NCI-H69 (cell line): ENCODE measurements at places on chromosomes 7 and 10.
A peak's percentile ranks its signal among the peaks of the same experiment; 100 is the strongest.

DNA sequence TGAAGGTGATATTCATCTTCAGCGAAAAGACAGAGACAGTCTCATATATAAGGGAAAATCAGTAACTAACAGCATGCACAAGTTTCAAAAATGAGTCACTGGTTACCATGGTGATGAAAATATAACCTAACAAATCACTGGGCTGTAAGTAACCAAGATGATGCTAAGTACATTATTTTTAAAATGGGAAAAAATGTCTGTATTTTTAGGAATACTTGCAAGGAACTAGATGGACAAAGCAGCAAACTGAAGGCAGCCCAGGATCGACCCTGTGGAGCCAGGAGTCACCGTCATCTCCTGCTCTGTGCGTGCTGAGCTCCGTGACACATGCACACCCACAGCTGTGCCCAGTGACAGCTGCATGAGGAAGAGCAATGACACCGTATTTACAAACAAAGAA is 137.3 kb downstream of the ELMO1 start:
- no peak for DNase-seq

- DNase-seq: no peak
These were observed 20.9 kb downstream of the METTL2B start for GRCh38 chr7:128497405-128497804.

DNA sequence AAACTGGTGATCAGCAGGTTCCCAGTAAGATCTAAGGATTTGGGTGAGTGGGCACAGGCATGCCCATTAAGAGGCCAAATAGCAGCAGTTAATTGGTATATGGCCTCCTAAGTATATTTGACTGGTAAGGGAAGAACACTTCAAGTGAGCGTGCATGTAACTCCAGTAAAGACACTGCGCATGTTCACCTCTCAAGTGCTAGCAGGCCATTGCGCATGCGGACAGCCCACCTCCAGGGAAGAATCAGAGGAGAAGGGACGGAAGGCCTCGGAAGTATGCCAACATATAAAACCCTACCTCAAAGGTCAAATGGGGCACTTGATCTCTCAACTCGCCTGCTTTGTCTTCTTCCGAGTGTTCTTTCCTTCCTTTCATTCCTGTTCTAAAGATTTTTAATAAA is 118.0 kb downstream of the ARL5B start:
- no peak for DNase-seq

- peak; percentile 99 for DNase-seq
These were observed at the start of gene ZNF789 for GRCh38 chr7:99472561-99473314. Gene ZNF789 (plus strand): TSS chr7:99472890. CDS start chr7:99476457, 3,567 bp downstream.

- DNase-seq: no peak
These were observed 2.9 kb upstream of the ARHGAP21 start for GRCh38 chr10:24726626-24727025.

GRCh38 chr10:8035006-8035640 is 19.4 kb upstream of the GATA3 start:
- DNase-seq: peak; percentile 32

- no peak for DNase-seq
These were observed 83.8 kb downstream of the EBLN1 start for GRCh38 chr10:22133749-22134624.

- DNase-seq: no peak
These were observed 256.6 kb upstream of the GLI3 start for GRCh38 chr7:42493436-42494198.

DNA sequence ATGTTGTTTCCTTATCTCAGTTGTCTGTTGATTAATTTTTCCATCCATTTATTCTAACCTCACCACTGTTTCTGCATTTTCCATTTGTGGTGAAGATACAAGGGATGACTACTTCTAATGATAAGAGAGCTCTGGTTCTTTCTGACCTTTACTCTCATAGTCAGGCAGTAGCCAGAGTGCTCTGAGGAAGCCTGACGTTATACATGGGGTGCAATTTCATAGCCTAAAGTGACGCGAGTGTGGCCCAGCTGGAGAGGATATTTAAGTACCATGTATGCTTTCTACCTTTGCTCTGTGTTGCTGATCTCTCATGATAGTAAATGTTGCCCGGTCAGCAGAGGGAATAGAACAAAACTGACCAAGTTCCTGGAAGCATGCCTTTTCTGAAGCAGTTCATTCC is 33.9 kb upstream of the CYCS start:
- no peak for DNase-seq

DNA sequence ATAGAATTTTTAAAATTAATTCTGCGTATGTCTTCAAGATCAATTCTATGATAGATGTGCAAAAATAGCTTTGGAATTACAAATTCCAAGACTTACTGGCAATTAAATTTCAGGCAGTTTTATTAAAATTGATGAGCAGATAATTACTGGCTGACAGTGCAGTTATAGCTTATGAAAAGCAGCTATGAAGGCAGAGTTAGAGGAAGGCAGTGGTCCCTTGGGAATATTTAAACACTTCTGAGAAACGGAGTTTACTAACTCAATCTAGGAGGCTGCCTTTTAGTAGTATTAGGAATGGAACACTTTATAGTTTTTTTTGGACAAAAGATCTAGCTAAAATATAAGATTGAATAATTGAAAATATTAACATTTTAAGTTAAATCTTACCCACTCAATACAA is 70.8 kb downstream of the CFTR start:
- peak; percentile 6 for DNase-seq

DNA sequence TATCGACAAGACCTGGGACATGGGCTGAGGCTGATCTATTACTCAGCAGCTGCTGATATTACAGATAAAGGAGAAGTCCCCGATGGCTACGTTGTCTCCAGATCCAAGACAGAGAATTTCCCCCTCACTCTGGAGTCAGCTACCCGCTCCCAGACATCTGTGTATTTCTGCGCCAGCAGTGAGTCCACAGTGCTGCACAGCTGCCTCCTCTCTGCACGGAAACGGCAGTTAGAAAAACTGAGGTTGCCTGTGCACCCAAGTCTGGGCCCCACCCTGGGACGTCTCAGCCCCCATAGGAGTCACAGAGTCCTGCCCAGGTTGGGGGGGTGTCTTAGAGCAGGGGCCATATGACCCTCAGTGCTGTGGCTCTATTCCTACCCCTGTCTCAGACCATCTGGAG is 167.4 kb upstream of the PRSS58 start:
- no peak for DNase-seq

DNA sequence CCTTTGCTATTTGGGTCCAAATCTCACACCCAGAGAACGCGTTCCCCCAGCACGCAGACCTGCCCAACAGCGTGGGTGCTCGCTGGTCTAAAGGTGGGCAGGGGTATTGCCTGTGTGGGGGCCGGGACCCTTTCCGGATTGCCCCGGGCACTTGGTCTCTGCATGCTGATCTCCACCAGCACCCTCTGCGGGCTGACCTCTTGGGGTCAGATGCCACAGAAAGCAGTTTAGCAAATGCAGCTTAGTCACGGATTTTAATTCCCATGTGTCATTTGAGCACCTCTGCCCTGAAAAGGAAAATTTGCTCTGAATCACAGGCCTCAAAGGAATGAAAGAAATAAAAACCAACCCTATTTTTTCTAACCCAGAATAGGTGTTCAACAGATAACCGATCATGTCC is 46.7 kb downstream of the PKD1L1 start:
- DNase-seq: no peak

GRCh38 chr7:74418076-74418475 is 35.6 kb upstream of the GTF2IRD1 start:
- no peak for DNase-seq

GRCh38 chr7:99422186-99422585 is 13.4 kb downstream of the BUD31 start:
- peak; percentile 35 for DNase-seq

DNA sequence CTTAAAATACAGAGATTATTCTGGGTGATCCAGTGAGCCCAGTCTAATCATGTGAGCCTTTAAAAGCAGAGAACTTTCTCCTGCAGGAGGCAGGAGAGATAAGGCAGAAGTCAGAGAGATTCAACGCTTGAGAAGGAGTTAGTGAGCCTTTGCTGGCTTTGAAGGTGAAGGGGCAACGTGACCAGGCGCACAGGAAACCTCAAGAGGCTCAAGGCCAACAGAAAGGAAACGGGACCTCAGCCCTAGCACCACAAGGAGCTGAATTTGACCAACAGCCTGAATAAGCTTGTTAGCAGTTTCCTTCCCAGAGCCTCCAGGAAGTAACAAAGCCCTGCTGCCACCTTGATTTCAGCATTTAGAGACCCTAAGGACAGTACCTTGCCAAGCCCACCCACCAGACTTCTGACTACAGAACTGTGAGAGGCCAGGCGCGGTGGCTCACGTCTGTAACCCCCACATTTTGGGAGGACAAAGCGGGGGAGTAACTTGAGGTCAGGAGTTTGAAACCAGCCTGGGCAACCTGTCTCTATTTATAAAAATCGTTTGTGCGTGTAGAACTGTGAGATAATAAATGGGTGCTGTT is 87.3 kb upstream of the KAT6B start:
- DNase-seq: no peak

DNA sequence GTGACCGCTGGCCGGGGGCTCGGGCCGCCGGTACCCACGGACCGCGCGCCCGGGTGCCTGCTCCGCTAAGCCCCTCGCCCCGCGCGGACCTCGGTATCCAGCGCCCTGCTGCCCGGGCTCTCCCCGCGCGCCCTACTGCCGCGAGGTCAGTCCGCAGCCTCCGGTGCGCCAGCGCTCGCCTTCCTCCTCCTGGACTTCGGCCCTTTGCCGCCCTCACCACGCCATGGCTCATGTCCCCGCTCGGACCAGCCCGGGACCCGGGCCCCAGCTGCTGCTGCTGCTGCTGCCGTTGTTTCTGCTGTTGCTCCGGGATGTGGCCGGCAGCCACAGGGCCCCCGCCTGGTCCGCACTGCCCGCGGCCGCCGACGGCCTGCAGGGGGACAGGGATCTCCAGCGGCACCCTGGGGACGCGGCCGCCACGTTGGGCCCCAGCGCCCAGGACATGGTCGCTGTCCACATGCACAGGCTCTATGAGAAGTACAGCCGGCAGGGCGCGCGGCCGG is 483 bp downstream of the GDF10 start:
- DNase-seq: no peak

DNA sequence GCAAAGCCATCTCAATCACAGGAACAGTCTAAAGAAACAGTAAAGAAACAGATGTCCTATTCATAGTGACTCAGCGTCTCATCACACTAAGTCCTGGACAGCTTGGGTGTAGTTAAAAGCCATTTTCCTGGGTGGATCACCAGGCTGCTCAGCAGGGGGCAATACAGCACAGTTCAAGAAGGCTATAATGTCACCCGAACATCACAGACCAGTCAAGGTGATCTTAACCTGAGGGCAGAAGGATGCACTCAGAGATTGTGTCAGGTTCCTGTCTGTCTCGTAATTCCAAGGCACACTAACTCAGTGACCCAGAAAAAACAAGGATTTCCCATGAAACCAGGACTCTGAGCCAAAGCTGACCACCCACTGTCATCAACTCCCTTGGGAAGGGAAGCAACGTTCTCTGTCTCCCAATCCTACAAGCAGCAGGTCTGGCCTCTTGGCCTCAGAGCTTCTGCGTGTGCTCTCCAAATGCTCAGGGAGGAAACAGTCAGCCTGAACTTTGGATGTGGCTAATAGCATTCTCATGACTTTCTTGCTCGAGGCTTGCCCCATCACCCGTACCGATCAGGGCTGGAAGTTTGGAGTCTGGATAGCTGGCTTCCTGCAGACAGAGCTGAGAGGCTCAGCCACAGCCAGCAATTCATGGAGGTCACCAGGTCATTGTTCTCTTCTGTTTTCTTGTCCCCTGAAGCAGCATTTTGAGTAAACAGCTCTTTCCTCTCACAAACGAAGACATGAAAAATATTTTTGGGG is 90.4 kb upstream of the FAM171A1 start:
- DNase-seq: no peak

- peak; percentile 34 for DNase-seq
These were observed 470.7 kb downstream of the DNAJB6 start for GRCh38 chr7:157807510-157807909.

DNA sequence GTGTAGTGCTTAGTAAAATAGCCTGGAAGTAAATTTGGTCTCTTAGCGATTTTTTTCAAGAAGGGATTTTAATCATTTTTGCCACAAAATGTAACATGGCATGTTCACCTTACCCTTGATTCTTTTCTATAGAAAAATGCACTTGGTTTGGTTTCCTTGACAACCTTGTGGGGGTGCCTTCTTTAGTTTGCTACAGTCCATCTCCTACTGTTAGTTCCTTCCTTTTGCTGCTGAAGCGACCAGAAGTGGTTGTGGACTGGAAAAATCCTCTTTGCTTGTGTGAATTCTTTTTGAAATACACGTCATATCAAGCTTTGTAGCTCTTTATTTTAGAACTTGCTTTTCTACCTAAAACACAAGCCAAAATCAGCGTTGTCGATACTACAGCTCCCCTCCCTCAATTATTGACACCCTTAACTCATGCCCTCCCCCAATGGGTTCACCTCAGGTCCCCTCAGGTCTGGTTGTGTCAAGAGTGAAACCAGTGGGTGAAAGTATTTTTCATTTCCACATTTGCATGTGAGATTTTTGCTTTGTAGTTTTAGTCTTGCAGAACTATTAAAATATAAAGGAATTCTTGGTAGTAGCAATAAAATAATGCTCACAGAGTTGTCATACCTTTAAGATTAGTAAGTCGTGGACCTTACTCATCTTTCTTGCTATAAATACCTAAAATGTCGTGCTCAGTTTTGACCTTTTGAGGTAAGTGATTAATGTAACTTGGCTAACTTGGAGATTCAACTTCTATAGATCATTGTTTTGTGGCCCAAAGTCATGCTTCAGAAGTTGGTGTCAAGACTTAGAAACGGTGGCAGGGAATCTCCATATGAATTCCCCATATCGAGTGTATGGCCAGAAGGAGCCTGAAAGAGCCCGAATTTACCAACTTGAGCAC is 1.5 kb downstream of the ACTR3B start:
- peak; percentile 47 for DNase-seq

- peak; percentile 100 for DNase-seq
These were observed 14.2 kb upstream of the DYNC1I1 start for GRCh38 chr7:95758187-95758586.

- DNase-seq: peak; percentile 35
These were observed 9.3 kb upstream of the SPOCK2 start for GRCh38 chr10:72097448-72098300.

GRCh38 chr7:98399890-98400541 is 874 bp downstream of the BAIAP2L1 start:
- DNase-seq: peak; percentile 73

GRCh38 chr10:3036155-3037021 is 31.0 kb upstream of the PFKP start:
- no peak for DNase-seq

DNA sequence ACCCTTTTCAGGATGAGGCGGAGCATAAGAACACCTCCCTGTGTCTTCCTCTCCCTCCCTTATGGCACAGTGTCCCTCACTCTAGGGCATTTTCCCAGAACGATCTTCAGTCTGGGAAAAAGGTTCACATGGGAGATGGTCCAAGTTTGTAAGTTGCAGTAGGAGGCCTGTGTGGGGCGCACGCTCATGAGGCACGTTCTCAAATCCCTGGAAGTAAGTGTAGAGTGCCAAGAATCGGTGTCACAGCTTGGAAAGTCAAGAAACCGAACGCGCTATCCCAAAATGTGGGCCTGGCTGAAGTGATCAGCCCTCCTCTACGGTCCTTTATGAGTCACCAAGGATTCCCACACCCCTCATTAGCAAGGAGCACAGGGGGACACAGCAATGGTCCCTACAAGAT is 23.9 kb upstream of the SMARCD3 start:
- DNase-seq: no peak

DNA sequence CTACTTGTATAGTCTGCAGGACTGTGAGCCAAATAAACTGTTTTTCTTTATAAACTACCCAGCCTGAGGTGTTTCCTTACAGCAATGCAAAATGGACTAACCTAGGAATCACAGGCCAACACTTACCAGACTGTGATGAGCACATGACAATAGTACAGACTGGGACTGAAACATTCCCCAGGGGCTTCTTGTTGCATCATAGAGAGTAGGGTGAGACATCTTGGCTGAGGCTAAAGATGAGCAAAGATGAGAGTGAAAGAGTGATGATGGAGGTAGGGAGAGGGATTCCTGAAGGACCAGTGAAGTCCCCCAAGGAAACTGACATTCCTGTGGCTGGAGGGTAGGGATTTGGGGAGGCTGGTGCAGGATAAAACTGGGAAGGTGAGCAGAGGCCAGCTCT is 194.4 kb downstream of the TPST1 start:
- no peak for DNase-seq
